ENCODE measurements at places on chromosomes 2 and 18.

GRCh38 chr2:34851804-34852203 lies 1252.7 kb upstream of the FAM98A start:
- DNase-seq = no peak

GRCh38 chr2:129796801-129797488 lies 182.5 kb upstream of the RAB6C start:
- no peak for DNase-seq

- no peak for DNase-seq
Observed at GRCh38 chr2:99156891-99157290, 2.1 kb downstream of the LIPT1 start.

- no peak for DNase-seq
Observed at GRCh38 chr2:173223871-173224270, 130.8 kb upstream of the CDCA7 start.

- DNase-seq = no peak
Observed at GRCh38 chr2:237282568-237283128, 131.3 kb downstream of the COL6A3 start.

DNA sequence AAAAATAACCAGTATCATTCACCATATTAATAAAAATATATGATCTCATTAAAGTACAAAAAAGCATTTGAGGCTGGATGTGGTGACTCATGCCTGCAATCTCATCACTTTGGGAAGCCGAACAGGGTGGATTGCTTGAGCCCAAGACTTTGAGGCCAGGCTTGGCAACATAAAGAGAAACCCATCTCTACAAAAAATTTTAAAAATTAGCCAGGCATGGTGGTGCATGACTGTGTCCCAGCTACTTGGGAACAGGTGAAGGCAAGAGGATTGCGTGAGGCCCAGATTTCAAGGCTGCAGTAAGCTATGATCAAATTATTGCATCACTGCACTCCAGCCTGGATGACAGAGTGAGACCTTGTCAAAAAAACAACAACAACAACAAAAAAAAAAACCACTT lies 75.9 kb downstream of the RAD51AP2 start:
- DNase-seq = no peak

Data from ecto neural progenitor cell (in vitro differentiated cells).